ENCODE measurements at places on chromosomes 7 and 10. TPM values are rescaled to one million over a fixed set of nuclear protein-coding genes. Genes with fewer than 3 reads are reported as not detected.

Gene ELFN1
- 1.2 TPM for total RNA-seq

Gene FLNC
- 286 TPM for total RNA-seq

Gene SPDYE8
- not detected for total RNA-seq

Gene HEPACAM2
- not detected for total RNA-seq

Gene GPER1
- total RNA-seq, result 3.0 TPM

Gene MRLN
- not detected for total RNA-seq

Gene METTL27
- 51.5 TPM for total RNA-seq

Gene FAM131B
- total RNA-seq, result 2.3 TPM

Gene NRCAM
- 0.62 TPM for total RNA-seq

Gene AKR1C8
- not detected for total RNA-seq

Gene FAM25A
- total RNA-seq, result not detected

Gene CLCN1
- not detected for total RNA-seq

Gene TMEM26
- 0.50 TPM for total RNA-seq

Data from uterine smooth muscle cell (primary cell).